ENCODE measurements at places on chromosomes 4 and X. TPM values are rescaled to one million over a fixed set of nuclear protein-coding genes. Genes with fewer than 3 reads are reported as not detected.

The FHDC1 gene
- total RNA-seq, result 40.4 TPM

- no peak for DNase-seq
These were observed 3.0 kb downstream of the GCNA start for GRCh38 chrX:71581210-71581609.

The CLDN22 gene
- total RNA-seq, result not detected

GRCh38 chrX:109990582-109991276 is 12.2 kb upstream of the TMEM164 start:
- no peak for DNase-seq

DNA sequence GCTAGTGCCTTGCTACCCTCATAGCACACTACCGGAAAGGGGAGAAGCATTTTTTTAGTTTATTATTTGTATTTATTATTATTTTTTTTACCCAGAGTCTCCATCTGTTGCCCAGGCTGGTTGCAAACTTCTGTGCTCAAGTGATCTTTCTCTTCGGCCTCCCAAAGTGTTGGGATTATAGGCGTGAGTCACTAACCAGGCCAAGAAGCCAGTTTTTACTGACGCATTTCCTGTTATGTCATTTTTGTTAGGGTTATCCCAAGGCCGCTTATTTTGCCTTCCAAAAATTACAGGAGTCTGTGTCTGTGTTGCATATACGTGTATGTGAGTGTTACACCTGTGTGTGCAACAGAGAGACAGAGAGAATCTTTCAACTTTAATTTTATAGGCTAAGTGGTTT is 404.5 kb downstream of the GBA3 start:
- no peak for DNase-seq

All from transverse colon (tissue), 4 donors.